ENCODE measurements at places on chromosomes 1 and 21.

DNA sequence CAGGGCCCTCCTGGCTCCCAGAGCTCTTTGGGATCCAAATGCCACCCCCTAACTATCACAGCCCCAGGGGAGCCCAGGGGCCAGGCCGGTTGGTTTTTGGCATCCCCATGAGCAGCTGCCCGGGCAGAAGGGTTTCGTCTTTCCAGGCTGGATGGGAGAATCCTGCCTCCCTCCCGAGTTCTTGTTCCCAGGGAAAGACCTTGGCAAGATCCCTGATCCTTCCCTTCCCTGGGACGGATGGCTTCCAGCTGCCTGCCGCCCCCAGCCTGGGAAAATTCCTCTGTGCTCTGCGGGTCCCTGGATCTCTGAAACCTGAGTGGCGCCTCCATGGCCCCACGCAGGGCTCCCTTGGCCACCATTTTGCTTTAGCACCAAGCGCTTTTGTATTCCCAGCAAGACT, 55.6 kb downstream of the TAS1R2 start:
- no peak for DNase-seq

GRCh38 chr1:232512712-232513111, 117.2 kb downstream of the SIPA1L2 start:
- DNase-seq = no peak

DNA sequence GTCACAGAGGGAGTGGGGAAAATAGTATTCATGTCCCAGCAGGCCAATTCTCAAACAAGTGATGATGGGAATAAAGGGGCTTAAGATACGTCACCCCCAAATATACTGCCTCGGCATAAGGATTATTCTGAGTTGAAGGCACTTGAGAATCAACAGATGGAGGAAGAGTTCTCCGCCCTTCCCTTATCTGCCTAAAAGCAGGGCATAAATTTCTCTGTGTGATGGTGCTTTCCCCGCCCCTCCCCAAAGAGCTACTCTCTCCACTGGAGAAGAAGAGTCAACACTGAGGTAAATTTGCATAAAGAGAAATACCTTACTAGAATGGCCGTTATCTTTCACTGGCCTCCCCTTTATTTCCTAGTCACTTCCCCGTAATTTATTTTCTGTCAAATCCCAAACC, 18.7 kb downstream of the BECN2 start:
- DNase-seq = no peak

- DNase-seq = no peak
Observed at GRCh38 chr1:1175221-1176062, 1.8 kb downstream of the TTLL10 start.

DNA sequence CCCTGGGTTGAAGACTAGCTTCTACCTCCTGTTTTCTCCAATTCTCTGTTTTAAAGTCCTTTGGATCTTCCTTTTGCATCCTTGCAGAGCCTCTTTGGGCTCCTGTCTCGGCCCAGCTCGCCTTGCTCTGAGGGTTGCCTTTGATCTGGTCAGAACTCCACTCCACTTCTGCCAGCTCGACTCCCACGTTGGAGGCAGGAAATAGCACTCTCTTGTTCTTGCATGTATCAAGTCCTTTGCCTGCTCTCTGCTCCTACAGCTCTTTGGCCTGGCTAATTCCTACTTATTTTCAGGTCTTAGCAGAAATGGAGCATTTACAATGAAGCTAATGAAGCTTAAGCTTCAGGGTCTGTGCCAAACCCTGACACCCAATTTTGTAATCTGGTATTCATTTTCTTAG, 21.1 kb upstream of the B3GALNT2 start:
- DNase-seq = no peak

DNA sequence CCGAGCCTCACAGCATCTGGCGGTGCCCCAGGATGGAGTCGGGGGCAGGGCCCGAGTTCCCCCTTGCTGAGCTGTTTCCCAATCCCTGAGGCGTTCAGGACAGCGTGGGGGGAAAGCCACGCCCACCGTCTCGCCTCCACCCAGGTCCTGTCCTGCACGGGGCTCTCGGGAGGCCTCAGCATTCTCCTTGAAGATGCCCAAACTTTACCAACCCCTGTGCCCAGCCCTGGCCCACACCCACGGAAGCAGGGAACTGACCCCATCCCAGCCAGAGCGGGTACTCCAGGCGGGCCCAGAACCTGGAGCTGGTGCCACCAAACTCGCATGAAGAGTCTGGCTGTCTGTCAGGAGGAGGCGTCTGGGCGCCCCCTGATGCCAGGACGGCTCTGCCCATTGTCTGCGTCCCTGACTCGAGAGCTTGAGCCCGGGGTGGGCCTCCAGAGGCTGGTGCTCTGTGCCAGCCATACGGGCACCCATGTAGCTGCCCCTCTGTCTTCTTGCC, 35.3 kb upstream of the POFUT2 start:
- no peak for DNase-seq

- DNase-seq = no peak
Observed at GRCh38 chr1:231157311-231157710, 4.5 kb upstream of the TRIM67 start.

GRCh38 chr1:29706936-29707335, 470.6 kb downstream of the PTPRU start:
- peak; percentile 96 for DNase-seq

DNA sequence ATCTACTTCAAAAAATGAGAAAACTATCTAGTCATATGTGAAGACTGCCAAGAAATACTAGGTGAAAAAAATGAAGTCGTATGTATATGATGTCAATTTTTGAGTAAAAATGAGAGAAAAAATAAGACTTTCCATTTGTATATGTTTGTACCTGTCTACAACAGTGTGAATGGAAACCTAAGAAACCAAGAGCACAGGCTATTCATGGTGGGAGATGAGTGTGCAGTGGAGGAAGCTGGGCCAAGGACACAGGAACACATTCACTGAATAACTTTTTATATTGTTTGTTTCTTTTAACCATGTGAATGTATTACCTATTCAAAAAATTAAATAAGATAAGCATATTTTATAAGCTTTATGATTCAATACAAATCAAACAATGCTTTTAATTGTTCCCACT, 67.0 kb downstream of the ERO1B start:
- DNase-seq = no peak

DNA sequence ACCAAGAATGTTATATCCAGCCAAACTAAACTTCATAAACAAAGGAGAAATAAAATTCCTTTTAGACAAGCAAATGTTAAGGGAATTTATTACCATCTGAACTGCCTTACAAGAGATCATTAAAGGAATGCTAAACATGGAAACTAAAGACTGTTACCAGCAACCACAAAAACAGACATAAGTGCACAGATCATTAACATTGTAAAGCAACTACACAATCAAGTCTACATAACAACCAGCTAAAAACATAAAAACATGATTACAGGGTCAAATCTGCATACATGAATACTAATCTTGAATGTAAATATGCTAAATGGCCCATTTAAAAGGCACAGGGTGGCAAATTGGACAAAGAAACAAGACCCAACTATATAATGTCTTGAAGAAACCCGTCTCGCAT, 211.0 kb upstream of the PBX1 start:
- DNase-seq = no peak

- no peak for DNase-seq
Observed at GRCh38 chr21:35249636-35250035, 200.5 kb upstream of the RUNX1 start.

DNA sequence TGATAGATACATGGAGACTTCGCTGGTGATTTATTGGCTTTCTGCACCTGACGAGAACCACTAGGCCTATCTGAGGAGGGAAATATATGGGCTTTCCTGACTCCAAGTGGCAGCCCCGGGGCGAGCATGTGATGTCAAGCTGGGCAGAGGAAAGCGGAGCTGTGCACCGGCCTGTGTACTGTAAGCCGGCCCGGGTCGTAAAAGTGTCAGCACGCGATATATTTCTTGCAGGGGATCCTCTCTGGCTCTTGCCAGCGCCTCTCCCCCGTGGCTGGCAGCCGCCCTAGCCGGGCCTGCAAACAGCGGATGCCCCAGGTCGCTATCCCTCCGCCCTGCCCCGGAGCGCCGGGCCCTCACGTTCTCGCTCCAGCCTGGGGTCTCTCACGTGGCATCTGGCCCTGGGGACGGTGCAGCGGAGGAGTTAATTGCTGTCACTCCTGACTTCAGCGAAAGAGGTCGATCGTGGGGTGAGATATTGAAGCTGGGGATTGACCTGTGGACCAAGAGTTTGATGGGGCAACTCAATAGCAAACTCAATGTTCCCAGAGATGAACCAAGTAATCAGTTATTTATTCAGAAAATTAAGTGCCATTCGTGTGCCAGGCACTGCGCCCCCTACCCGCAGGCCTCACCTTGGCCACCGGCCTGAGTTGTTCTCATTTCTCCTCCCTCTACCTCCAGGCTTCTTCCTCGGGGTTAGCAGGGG, 41.0 kb upstream of the HAO2 start:
- peak; percentile 72 for DNase-seq

DNA sequence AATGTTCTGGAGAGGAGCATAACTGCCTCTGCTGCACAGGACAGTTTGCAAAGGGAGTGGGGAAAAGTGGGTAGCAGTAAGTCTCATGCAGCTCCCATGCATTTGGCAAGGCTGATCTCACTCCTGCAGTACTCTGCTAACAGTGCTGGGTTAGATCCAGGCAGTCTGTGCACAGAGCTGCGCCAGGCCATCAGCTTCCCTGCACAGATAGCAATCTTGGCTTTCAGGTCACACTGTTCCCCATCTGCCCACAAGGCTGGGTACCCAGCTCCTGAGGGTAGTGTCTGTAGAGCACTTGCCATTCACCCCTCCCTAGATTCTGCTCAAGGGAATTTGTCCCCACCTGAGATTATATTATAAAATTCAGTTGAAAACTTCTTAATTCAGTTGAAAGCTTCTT, 72.1 kb downstream of the SH3BGR start:
- no peak for DNase-seq

Measured in COR-L47 (cell line).